ENCODE measurements at places on chromosomes 12 and 14.

- DNase-seq = no peak
Measured at GRCh38 chr14:95331708-95332408, 12.2 kb upstream of the CLMN start.

DNA sequence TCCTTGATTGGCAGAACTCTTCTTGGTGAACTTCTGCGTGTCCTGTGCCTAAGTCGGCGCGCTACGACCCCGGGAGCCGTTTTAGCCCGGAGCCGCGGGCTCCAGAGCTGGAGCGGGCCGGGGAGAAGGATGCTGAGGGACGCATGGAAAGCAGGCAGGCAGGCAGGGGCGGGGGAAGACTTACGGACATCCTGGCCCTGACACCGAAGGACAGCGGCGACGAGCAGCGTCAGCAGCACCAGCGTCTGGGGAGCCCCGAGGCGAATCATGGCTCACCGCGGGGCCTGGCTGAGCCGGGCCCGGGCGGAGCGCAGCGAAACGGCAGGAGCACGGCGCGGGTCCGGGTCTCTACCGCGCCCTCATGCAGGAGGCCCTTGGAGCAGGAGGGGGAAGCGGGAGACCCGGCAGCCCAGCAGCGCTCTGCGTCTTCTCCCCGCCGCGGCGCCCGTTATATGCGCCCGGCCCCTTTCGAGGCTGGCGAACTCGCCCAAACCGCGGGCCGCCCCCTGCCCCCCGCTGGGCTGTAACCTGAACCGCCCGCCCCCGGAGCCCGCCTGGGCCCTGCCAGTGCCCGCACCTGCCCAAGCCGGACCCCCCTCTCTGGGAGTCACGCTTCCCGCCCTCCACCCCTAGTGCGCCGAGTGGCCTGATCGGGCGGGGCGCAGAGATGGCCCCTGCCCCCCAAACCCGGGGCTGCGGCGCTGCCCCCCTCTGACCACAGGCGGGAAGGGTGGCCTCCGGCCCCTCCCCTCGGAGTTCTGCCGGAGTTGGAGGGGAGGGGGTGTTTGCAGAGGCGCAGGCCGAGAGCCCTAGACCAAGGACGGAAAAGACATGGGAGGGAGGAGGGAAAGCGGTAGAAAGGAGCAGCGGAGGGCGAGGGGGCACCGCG is at the start of gene COL2A1:
Gene COL2A1, minus strand, starts transcription at position 424 of the 889 bp plus-strand sequence. Its CDS starts 155 bp downstream, at position 269.
- DNase-seq = no peak

GRCh38 chr14:67650694-67651093 is 23.7 kb downstream of the VTI1B start:
- peak; percentile 46 for DNase-seq

DNA sequence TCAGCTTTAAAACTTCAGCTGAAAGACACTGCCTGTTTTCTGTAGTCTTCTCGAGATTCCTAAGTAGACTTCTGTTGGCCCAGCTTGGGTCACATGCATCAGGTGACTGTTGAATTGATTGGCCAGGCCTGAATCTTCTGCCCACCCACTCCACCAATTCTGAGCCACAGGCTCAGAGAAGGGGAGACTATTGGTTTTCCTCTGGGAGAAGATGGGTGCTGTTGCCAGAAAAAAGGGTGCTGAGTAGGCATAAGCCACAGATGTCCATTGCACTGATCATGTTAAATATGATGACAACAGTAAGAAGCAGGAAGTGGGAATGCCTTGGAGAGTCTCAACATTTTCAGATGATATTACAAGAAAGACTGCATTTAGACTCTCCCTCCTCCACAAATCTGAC is 6.8 kb upstream of the SPTLC2 start:
- no peak for DNase-seq

- DNase-seq = no peak
Measured at GRCh38 chr12:43147878-43148277, 404.1 kb downstream of the ADAMTS20 start.

- DNase-seq = peak; percentile 68
Measured at GRCh38 chr14:96584199-96584906, 82.2 kb downstream of the PAPOLA start.

DNA sequence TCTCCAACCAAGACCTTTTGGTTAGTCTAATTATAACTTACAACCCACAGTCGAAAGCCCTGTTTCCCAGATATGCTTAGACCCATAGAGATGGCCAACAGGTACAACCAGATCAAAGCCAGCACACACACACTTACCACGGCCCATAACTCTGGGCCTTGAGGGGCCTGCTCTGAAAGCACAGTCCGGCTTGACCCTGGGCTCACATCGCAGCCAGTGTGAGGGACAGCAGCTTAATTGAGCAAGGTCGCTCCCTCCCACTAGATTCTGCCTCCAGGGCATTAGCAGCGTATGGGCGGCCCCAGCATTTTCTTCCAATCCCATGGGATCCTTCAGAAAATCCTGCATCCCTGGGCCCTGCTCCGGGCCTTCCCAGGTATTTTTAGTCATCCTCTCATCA is 157.4 kb upstream of the FKBP4 start:
- no peak for DNase-seq

DNA sequence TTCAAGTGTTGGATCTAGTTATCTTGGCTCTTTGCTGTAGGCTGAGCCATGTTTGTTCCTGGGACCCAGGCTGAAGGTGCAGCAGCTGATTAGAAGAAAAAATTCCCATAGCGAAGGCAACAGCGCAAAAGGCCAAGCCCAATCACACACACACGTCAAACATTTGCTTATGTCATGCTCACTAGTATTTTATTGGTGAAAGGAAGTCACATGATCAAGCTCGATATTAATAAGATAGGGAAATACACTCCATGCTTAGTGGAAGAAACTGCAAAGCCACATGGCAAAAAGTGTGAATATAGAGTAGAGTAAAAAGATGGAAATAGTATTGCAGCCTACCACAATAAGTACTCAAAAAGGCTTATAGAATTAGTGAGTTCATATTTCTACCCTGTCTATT is 373.5 kb upstream of the FAR2 start:
- no peak for DNase-seq

GRCh38 chr14:96203635-96204034 is 1.0 kb upstream of the BDKRB2 start:
- DNase-seq = no peak

- DNase-seq = peak; percentile 46
Measured at GRCh38 chr12:95788637-95789036, 1.9 kb downstream of the NTN4 start.

GRCh38 chr12:26460361-26460760 is 265.0 kb downstream of the SSPN start:
- DNase-seq = no peak

GRCh38 chr12:15846887-15847286 is 35.3 kb upstream of the STRAP start:
- no peak for DNase-seq

DNA sequence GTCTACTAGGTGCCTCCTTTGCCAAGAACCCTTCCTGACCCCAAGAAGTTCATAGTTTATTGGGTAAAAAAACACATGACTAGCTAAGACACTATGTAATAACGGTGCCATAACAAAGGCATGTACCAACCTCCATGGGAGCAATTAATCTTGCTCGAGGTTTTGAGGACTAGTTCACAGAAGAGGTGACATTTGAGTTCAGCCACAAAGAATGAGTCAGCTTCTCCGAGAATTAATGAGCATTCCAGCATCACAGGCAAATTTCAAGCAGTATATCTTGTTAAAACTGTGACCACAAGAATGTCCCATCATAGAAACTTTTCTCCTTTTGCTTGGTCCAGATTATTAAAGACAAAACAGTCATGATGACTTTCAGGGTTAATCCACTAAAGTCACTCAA is 113.0 kb upstream of the RAP1B start:
- DNase-seq = peak; percentile 19

- peak; percentile 30 for DNase-seq
Measured at GRCh38 chr12:92408072-92408900, 262.6 kb upstream of the BTG1 start.

GRCh38 chr12:83074358-83074894 is 387.7 kb downstream of the TMTC2 start:
- DNase-seq = no peak

DNA sequence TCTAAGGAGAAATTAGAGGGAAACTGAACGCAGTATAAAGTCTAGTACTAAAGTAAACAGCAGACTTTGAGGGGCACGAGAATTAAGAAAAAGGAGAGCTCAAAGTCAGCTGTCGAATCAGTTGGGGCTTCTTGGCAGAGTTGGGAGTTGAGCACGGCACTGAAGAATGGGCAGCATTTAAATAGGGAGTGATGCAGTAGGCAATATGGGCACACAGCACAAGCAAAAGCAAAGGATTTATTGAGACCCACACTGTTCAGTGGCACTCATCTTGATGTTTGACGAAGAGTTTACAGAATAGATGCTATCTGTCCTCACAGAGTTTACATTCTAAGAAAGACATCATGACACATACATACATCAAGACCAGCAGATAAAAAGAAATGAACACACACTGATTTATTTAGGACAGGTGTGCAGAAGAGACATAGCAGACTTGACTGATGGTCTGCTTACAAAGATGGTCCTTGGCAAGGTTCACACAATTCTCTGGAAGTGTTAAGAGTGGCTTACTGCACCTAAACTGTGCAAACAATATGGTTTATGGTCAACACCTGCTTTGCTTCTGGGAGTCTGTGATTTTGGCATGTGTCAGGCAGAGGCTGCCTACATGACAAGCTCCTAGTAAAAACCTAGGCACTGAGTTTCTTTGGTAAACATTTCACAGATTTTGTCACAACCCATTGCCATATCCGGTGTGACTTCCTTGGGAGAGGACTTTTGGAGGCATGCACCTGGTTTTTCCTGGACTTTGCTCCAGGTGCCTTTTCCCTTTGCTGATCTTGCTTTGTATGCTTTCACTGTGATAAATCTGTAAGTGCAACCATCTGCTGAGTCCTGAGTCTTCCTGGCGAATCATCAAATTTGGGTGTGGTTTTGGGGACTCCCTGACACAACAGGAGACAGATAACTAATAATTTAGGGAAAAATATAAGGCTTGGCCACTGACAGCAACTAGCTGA is 26.3 kb downstream of the ALKBH1 start:
- no peak for DNase-seq

DNA sequence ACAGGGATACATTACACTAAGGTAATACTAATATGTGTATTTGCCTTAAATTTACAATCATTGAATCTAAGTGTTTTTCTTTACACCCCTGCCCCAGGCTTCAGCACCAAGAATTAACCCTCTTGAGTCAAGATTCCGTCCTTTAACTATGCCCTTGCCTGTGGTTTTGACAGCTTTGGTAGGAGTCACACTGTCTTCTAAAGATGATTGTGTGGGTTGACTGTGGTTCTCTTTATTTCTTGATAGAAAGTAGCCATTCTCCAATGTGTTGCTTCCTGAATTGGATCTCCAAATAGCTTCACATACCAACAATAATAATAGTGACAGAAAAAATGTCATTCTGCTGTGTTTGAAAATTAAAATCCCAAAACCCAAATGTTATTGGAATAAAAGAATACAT is 3.6 kb downstream of the CLEC7A start:
- no peak for DNase-seq

GRCh38 chr12:51661836-51662235 is 70.8 kb downstream of the SCN8A start:
- DNase-seq = no peak

GRCh38 chr14:86038387-86039042 is 508.6 kb downstream of the FLRT2 start:
- no peak for DNase-seq

DNA sequence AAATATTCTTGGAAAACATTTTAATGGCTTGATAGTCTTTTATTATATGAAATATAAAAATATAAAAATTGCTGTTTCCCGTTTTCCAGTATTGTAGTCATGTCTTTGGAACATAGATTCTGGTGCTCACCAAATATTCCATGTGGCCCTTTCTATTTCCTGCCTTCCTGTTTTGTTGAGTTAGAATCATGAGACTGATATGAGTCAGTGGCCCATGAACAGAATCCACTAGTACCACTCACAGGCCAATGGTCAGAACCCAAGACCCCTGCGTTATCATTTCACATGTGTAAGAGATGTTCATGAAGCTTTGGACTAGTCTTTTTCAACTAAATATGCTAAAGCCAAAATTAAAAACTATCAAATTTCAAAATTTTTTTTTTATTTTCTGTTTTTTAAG is 56.9 kb downstream of the BICD1 start:
- DNase-seq = peak; percentile 29

GRCh38 chr12:54956818-54957641 is 27.5 kb downstream of the TESPA1 start:
- DNase-seq = no peak
